ENCODE measurements at places on chromosomes 4 and X.
A peak's percentile ranks its signal among the peaks of the same experiment; 100 is the strongest.

DNA sequence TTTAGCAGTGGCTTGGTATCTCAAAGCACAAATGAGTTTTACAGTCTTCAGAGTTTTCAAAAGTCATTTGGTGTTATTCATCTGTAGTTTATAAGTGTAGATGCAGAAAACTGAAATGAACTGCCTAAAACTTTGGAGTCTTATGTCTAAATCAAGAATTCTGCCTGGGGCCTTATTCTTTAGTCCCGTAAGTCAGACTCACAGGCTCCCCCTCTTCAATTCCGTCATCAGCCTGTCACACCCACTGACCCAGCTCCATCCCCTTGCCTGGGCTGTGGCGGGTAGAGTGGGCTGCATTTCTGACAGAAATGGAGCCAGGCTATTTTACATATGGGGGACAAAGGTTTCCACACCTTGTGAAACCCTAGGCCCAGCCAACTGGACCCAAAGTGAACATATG lies 44.3 kb downstream of the TSPAN5 start:
- H3K36me3 ChIP-seq: no peaks in the 10 kb centered on the region
- no peak overlapping the region for H3K4me3 ChIP-seq
- no peaks in the 10 kb centered on the region for H3K27me3 ChIP-seq
- peaks cover 8% of the 10 kb centered on the region for H3K4me1 ChIP-seq

- H3K4me1 ChIP-seq: peaks cover 15% of the 10 kb centered on the region
- H3K27ac ChIP-seq: peak within 1 kb of the TSS; percentile 67
- H3K4me3 ChIP-seq: peak within 1 kb of the TSS; percentile 65
- H3K27me3 ChIP-seq: no peaks in the 10 kb centered on the region
- no peaks in the 10 kb centered on the region for H3K36me3 ChIP-seq
Measured at GRCh38 chr4:164977243-164978164, at the start of gene TRIM61. TSS of gene TRIM61 (minus strand) at chr4:164977657. CDS start at chr4:164970002, 7,655 bp downstream.

DNA sequence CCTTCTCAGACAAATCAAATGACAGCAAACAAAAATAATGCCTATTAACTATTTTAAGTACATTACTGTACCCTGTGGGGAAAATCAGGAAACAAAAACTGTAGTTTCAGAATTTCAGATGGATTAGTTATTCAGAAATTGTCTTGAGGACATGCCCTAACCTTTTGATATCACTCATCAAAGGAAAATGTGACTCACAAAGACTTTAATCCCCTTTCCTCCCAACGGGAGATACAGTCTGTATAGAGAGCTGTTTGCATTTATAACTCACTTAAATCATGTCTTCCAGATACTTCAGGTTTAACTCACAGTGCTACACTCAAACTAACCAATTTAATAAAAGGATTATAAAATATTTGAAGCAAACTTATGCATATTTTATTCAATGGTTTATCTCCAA lies 304.0 kb downstream of the MAPK10 start:
- no peaks in the 10 kb centered on the region for H3K27me3 ChIP-seq
- no peaks in the 10 kb centered on the region for H3K36me3 ChIP-seq
- H3K4me3 ChIP-seq: no peak overlapping the region
- no peak overlapping the region for H3K27ac ChIP-seq
- no peak for DNase-seq

- no peak overlapping the region for H3K27ac ChIP-seq
- no peak for DNase-seq
- no peaks in the 10 kb centered on the region for H3K27me3 ChIP-seq
- H3K4me3 ChIP-seq: no peak overlapping the region
Measured at GRCh38 chr4:110287130-110287529, 88.7 kb upstream of the ELOVL6 start.

GRCh38 chrX:85003655-85004244 lies at the start of gene APOOL:
TSS of gene APOOL (plus strand) at chrX:85003877. CDS start at chrX:85003913, 36 bp downstream.
- H3K27me3 ChIP-seq: no peaks in the 10 kb centered on the region
- DNase-seq: peak; percentile 81
- H3K4me3 ChIP-seq: peak within 1 kb of the TSS; percentile 67
- peak within 1 kb of the TSS; percentile 54 for H3K27ac ChIP-seq

GRCh38 chr4:169810325-169811323 lies 52.9 kb upstream of the HPF1 start:
- no peaks in the 10 kb centered on the region for H3K36me3 ChIP-seq
- peak; percentile 67 for DNase-seq
- H3K4me1 ChIP-seq: no peaks in the 10 kb centered on the region
- H3K27me3 ChIP-seq: no peaks in the 10 kb centered on the region
- H3K27ac ChIP-seq: no peak overlapping the region
- no peak overlapping the region for H3K4me3 ChIP-seq

DNA sequence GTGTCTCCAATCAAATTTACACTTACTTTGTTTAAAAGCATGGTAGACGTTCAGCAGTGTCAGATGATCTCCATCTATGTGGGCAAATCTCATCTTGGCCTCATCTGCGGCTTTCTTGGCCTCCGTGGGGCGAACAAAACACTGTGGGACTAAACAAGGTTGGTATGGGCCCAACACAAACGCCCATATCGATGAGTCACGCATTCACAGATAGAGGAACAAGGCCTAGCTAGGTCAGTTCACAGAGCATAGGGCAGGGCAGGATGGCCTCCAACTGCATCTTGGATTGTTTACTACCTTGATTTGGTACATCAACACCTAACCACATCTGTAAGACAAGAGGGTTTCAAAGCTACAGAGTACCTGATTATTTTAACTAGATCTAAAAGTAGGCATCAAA lies 47.3 kb downstream of the DHX15 start:
- no peak overlapping the region for H3K27ac ChIP-seq
- H3K36me3 ChIP-seq: peaks cover 84% of the 10 kb centered on the region
- no peaks in the 10 kb centered on the region for H3K4me1 ChIP-seq
- DNase-seq: no peak
- H3K4me3 ChIP-seq: no peak overlapping the region

GRCh38 chr4:48692897-48693296 lies 87.2 kb downstream of the FRYL start:
- no peaks in the 10 kb centered on the region for H3K27me3 ChIP-seq
- peaks cover 2% of the 10 kb centered on the region for H3K4me1 ChIP-seq
- H3K36me3 ChIP-seq: no peaks in the 10 kb centered on the region
- H3K4me3 ChIP-seq: no peak overlapping the region

- peaks cover 7% of the 10 kb centered on the region for H3K4me1 ChIP-seq
- H3K4me3 ChIP-seq: no peak overlapping the region
- peak overlapping the region; percentile 62 for H3K27ac ChIP-seq
- no peak for DNase-seq
- H3K36me3 ChIP-seq: peaks cover 9% of the 10 kb centered on the region
- H3K27me3 ChIP-seq: no peaks in the 10 kb centered on the region
Measured at GRCh38 chr4:2667428-2667827, 88.7 kb downstream of the TNIP2 start.

DNA sequence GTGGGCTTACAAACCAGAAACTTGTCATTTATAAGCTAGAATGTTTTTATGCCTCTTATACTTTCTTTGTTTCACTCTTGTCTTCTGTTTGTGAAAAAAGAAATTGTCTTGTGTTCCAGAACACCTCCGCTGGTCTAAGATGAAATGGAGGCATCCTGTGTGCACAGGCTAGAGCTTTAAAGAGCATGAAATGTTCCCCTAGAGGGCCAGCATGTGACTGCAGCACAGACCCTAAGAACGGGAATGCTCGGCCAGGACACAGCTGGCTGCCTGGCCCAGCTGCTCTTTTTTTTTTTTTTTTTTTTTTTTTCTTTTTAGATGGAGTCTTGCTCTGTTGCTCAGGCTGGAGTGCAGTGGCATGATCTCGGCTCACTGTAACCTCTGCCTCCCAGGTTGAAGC lies 33.6 kb downstream of the SETD7 start:
- DNase-seq: no peak
- peaks cover 51% of the 10 kb centered on the region for H3K36me3 ChIP-seq
- H3K27ac ChIP-seq: no peak overlapping the region
- no peaks in the 10 kb centered on the region for H3K27me3 ChIP-seq

DNA sequence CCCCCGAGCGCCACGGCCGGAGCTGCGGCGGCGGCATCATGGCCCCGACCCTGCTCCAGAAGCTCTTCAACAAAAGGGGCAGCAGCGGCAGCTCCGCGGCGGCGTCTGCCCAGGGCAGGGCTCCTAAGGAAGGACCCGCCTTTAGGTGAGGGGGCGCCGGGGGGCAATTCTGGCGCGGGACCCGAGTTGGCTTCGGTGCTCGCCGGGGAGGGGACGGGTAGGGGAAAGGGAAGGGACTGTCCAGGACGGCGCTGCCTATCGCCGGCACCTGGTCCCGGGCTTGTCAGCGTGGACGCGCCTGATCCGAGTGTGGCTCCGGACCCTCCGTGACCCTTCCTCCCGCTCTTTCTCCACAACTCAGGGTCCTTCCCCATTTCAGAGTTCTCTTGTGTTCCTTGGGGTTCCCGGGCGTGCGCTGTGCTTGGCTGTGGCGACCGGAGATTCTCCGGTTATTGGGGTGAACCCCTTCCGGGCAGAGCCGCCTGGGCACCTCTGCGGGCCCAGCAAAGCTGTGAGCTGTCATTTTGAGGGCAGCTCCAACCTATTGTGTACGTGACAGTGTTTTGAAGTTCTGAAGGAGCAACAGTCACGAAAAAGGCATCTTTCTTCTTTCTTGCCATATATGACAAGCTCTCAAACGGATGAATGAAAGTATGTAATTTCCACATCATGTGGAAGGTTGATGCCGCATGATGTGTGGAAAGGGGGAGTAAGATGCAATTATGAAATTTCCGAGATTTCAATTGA lies 522 bp downstream of the FNIP2 start:
- H3K27ac ChIP-seq: no peak overlapping the region
- H3K4me1 ChIP-seq: peaks cover 12% of the 10 kb centered on the region
- no peaks in the 10 kb centered on the region for H3K36me3 ChIP-seq
- DNase-seq: peak; percentile 55
- H3K27me3 ChIP-seq: peaks cover 8% of the 10 kb centered on the region

DNA sequence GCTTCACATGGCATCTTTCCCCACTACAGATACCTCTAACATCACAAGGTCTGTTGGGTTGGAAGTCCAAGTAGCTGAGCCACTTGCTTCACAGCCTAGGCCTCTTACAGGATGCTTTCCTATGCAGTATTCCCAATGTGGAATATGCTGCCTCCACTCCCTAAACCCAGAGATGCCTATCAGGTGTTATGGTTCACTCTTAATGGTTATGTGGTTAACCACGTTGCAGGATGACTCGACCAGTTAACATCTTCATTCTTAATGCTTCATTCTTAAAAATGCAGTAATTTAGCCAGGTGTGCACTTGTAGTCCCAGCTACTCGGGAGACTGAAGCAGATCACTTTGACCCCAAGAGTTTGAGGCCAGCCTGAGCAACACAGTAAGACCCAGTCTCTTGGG lies 24.2 kb downstream of the HAUS3 start:
- H3K4me3 ChIP-seq: no peak overlapping the region
- no peak overlapping the region for H3K27ac ChIP-seq
- H3K27me3 ChIP-seq: no peaks in the 10 kb centered on the region
- no peaks in the 10 kb centered on the region for H3K4me1 ChIP-seq

- no peak overlapping the region for H3K4me3 ChIP-seq
- H3K27ac ChIP-seq: no peak overlapping the region
- no peaks in the 10 kb centered on the region for H3K36me3 ChIP-seq
- no peaks in the 10 kb centered on the region for H3K4me1 ChIP-seq
- no peak for DNase-seq
- H3K27me3 ChIP-seq: no peaks in the 10 kb centered on the region
Measured at GRCh38 chr4:5798462-5798861, 87.5 kb downstream of the EVC start.
